NCI-H1436 treated with DMSO at 0.1 percent for 48 hours (cell line): ENCODE measurements at places on chromosomes 12 and 14.

GRCh38 chr12:96112733-96113132 lies 77.3 kb upstream of the LTA4H start:
- DNase-seq = no peak

- DNase-seq = no peak
Observed at GRCh38 chr12:46430340-46430948, 57.9 kb upstream of the SLC38A2 start.

GRCh38 chr12:57902478-57902969 lies 38.8 kb upstream of the ATP23 start:
- DNase-seq = no peak

GRCh38 chr12:26304273-26304672 lies 108.9 kb downstream of the SSPN start:
- no peak for DNase-seq

DNA sequence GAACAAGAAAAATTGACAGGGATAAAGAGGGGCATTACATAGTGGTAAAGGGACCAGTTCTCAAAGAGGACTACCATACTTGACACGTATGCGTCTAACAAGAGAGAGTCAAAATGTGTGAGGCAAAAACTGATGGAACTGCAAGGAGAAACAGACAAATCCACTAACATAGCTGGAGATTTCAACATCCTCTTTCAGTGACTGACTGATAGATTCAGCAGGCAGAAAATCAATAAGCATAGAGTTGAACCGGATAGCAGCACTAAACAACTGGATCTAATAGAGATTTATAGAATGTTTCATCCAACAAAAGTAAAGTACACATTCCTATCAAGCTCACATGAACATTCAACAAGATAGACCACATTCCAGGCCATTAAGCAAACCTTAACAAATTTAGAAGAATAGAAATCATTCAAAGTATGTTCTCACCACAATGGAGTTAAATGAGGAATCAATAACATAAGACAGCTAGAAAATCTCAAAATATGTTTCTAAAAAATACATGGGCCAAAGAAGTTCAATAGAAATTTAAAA lies 16.1 kb upstream of the CRACR2A start:
- DNase-seq = no peak
